ENCODE measurements at places on chromosomes 16 and 17. TPM values are rescaled to one million over a fixed set of nuclear protein-coding genes. Genes with fewer than 3 reads are reported as not detected.

CCL8 gene
- not detected for total RNA-seq

CENPN gene
- 10.8 TPM for total RNA-seq

AANAT gene
- total RNA-seq, result not detected

CCL16 gene
- total RNA-seq, result not detected

UNK gene
- total RNA-seq, result 23.6 TPM

PRKCB gene
- not detected for total RNA-seq

MT3 gene
- not detected for total RNA-seq

NACA2 gene
- total RNA-seq, result not detected

SPATA32 gene
- not detected for total RNA-seq

BCAR1 gene
- 104 TPM for total RNA-seq

UBB gene
- total RNA-seq, result 823 TPM

Measured in myocyte (in vitro differentiated cells).